ENCODE measurements at places on chromosomes 13 and 19.
A peak's percentile ranks its signal among the peaks of the same experiment; 100 is the strongest.

DNA sequence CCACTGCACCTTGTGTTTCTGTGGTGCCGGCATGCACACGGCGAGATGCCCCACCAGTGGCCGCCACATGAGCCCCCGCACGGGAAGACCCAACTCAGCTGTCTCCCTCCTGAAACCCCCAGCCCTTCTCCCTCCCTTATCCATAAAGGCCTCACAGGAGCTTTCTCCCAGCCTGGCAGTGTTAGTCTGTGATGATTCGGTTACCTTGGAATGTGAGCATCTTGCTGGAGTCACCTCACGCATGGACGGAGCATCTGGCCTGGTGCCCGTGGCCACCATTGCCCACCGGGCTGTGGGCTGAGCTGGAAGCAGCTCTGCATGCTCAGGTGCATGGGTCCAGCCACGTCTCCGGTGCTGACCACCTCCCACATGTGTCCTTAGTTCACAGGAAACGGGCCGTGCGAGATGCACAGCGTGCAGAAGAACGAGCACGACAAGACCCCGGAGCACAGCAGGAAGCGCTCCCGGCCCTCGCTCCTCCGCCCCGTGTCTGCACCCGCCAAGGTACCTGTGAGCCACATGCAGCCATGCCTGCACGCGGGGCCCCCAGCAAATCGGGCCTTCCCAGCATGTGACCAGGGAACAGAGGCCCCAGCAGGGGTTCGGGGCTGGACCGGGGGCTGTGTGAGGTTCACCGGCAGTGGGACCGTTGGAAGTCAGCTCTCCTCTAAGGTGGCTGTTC, 22.0 kb downstream of the SIN3B start:
- DNase-seq, result no peak

GRCh38 chr19:281156-281853, 9.9 kb downstream of the PLPP2 start:
- DNase-seq, result no peak

DNA sequence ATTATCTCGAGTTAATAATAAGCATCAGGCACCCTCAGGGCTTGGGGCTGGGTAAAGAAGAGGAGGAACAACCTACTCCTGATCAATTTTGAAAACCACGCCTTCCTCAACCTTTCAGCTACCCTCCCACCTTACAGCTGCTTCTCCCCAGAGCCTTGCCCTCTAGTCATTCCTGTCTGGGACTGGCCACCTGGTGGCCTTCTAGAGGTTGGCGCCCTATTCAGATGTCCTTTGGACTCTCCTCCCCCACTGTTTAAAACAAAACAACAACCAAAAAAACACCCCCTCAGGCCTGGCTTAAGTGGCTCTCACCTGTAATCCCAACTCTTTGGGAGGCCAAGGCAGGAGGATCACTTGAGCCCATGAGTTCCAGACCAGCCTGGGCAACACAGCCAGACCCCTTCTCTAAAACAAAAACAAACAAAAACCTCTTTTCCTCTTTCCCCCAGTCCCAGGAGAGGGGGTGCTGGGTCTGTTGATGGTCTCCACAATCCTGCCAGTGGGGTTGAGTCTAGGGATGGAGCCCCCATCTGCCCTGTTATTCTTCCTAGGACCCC, 62.3 kb downstream of the CCDC70 start:
- no peak for DNase-seq

DNA sequence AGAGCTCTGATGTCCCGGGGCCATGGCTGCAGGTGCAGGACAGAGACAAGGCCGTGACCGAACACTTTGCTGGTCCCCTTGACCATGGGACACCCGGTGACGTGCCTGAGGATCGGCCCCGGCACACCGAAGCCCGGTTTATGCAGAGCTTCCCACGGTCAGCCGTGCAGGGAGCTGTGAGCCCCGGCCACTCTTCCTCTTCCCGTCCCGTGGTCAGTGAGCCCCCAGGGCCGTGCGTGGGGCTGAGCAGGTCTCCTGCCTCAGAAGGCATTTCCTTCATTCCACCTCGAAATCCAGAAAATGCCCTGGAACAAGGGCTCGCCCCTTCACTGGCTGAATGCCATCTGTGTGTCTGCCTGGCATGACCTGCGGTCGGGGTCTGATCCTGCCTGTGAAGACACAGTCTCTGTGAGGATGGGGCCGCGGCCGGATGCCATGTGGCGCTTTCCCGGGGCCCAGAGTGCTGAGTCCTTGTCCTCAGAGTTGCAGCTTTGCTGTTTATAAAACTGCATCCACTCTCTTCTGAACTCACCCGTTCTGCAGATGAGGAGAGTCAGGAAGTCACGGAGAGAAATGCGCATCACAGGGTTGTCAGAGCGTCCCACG, 16.9 kb downstream of the MCF2L start:
- no peak for DNase-seq

DNA sequence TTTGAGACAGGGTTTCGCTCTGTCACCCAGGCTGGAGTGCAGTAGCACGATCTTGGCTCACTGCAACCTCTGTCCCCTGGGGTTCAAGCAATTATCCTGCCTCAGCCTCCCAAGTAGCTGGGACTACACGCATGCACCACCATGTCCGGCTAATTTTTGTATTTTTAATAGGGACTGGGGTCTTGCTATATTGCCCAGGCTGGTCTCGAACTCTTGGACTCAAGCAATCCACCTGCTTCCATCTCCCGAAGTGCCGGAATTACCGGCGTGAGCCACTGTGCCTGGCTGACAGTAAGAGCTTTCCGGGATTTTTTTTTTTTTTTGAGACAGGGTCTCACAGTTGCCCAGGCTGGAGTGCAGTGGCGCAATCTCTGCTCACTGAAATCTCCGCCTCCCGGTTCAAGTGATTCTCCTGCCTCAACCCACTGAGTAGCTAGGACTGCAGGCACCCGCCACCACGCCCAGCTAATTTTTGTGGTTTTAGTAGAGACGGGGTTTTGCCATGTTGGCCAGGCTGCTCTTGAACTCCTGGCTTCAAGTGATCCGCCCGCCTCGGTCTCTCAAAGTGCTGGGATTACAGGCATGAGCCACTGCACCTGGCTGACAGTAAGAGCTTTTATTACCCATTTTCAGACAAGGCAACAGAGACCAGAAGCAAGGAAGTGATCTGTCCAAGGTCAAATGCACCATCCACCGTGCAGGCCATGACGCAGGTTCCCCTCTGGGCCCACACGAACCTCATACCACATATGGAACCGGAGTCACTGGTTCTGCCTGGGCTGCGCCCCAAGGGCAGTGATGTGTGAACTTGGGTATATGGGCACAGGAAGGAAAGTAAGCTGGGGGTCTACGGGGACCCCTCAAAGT, 21.0 kb downstream of the RFX1 start:
- DNase-seq, result no peak

- no peak for DNase-seq
These were observed 742 bp downstream of the NALCN start for GRCh38 chr13:101415358-101416174.

DNA sequence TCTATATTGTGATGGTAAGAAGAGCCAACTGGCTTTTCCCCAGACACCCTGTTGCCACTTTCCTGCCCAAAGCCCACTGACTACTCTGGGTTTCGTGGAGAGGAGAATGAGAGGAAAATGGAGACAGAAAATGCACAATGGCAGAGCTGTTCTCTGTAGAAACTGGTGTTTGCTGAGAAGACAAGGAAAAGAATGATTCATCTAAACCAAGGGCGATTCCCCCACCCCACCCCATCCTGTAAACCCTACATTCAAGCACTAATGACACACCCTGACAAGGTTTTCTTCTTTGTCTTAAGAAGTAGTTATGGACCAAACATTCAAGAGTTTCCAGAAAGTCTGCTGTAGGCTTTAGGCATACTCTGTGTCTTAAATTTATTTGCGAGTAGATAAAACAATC, 68.8 kb downstream of the DOCK9 start:
- DNase-seq, result no peak

DNA sequence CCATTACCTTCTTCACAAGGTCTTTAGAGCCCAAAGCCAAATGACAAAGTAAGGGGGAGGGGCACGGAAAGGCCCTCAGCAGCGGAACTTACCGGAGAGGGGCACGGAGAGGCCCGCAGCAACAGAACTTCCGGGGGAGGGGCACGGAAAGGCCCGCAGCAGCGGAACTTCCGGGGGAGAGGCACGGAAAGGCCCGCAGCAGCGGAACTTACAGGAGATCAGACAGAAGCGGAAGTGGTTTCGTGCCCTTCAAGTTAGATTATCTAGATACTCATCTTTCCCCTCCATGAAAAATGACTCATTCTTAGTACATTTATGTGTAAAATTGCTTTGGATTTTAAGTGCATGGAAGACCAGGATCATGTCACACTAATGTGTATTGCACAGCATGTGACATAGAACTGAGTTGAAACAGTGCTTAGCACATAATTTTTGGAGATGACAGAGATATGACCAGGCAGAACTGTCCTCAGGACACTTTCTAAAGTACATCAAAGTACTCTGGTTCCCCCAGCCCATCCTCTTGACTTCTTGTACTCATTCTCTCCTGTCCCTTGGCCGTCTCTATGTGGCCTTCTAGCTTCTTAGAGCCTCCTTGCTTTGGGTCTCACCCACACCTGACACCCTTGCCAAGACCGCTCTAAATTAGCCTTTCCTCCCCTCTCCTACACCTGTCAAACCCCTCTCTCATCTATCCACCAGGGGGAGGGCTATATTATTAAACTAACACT, 25.7 kb upstream of the TPTE2 start:
- DNase-seq, result peak; percentile 79

DNA sequence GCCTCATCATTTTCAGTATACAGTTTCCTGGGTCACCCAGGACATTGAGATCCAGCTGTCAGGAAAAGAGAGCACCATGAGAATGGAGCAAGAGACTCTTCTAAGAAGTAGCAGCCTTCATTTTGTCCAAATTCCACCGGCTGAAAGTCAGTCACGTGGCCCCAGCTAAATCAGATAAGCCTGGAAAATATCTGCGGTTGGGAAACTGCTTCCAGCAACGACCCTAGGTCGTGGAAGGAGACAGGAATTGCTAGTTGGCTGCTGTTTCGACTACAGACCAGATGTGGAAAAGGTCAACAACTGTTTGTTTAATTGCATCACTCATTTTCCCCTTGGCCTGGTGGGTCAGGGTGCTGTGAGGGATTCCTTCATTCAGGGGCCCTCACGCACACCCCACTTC, 107.0 kb downstream of the ZNF536 start:
- DNase-seq, result no peak

DNA sequence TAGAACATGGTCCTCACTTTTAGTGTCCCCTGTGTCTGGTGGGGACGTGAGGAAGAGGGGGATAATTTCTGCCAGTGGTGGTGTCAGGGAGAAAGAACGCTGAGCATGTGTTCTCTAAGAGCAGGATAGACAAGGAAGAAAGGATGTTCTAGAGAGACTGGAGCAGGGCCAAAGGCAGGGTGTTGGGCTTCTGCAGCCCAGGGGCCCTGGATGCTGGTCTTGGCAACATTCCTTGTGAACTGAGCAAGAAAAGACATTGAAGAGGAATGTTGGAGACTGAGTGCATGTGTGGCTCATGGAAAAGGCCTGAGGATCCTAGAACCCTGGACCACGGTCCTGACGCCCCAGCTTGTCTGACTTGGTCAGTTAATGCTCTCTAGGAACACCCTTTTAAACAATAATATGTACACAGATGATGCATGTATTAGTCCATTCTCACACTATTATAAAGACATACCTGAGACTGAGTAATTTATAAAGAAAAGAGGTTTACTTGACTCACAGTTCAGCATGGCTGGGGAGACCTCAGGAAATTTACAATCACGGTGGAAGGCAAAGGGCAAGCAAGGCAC, 33.6 kb upstream of the SLC10A2 start:
- DNase-seq, result no peak

DNA sequence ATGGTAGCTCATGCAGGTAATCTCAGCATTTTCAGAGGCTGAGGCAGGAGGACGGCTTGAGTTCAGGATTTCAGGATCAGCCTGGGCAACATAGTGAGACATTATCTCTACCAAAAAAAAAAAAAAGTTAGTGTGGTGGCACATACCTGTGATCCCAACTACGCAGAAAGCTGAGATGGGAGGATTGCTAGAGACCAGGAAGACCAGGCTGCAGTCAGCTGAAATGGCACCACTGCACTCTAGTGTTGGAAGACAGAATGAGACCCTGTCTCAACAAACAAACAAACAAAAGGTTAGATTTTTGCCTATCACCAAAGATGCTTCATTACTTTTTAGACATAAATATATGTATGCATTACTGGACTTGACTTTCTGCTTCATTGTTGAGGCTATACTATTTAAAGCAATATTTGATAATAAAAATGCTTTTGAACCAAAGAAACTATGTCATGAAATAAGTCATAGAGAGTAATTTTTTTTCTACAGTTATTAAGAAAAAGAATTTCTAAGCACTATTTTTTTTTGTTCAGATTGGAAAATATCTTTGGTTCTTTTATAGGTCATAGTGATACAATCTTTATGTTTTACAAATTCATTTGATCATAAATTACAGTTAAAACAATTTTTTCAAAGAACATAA, 1180.1 kb upstream of the ATXN8OS start:
- peak; percentile 40 for DNase-seq

DNA sequence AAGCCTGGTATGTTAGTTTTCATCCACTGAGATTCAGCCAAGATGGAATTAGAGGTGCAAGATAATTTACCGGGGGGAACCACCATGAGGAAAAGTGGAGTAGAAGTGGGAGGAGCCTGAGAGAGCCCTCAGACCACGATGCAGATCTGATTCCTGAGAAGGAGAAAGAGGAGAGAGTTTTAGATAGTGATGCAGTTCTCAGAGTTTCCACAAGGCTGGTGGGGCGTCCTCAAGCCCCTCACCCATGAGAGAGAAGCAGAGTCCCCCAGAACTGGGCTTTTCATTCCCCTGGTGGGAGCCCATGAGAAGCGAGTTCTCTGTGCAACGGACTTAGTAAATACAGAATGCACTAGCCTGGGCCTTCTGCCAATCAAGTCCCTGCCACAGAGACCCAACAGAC, 18.1 kb downstream of the CEACAM5 start:
- no peak for DNase-seq

GRCh38 chr13:27495551-27495950, 45.2 kb upstream of the MTIF3 start:
- DNase-seq, result no peak

DNA sequence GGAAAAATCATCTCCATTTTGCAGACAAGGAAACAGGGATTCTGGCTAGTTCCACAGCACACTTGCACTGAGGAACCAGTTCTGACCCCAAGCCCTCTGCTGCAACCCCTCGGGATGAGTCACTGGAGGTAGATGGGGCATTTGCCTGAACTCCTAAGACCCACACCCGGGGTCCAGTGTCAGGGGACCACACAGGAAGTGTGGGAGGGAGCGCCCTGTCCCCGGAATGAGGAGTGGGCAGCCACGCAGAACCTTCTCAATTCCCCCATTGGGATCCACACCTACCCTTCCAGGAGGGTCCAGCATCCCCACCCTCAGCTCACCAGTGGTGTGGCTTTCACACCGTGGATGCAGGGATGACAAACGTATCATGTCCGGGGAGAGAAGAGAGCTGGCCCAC, 62.7 kb downstream of the TSHZ3 start:
- no peak for DNase-seq

DNA sequence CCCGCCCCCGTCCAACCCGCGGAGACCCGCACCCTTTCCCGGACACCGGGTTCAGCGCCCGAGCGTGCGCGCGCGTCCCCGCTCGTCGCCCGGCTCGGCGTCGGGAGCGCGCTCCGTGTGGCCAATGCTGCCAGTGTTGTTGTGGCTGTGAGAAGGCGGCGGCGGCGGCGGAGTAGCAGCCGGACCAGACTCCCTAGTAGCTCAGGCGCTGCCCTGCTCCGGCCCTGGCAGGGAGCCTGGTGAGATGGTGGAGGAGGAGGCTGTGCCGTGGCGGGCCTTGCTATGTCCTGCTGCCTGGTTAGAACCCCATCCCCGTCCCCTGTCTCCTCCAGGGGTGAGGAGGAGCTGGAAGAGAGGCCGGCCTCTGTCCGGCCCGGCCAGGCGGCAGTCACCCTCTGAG, 553.2 kb downstream of the TUBA3C start:
- DNase-seq, result no peak

Data from Kasumi-1 (cell line).